ENCODE measurements at places on chromosomes 1 and 21. TPM values are rescaled to one million over a fixed set of nuclear protein-coding genes. Genes with fewer than 3 reads are reported as not detected.
A peak's percentile ranks its signal among the peaks of the same experiment; 100 is the strongest.

The CHI3L2 gene
- total RNA-seq, result not detected

The WDR47 gene
- total RNA-seq, result 25.5 TPM

The MAP7D1 gene
- total RNA-seq, result 187 TPM

The NID1 gene
- 211 TPM for total RNA-seq

The S1PR1 gene
- 12.9 TPM for total RNA-seq

The LCE1B gene
- total RNA-seq, result not detected

The ACTL8 gene
- total RNA-seq, result not detected

The KIAA0319L gene
- total RNA-seq, result 63.0 TPM

The AGTRAP gene
- total RNA-seq, result 41.9 TPM

The KRTAP19-1 gene
- total RNA-seq, result not detected

DNA sequence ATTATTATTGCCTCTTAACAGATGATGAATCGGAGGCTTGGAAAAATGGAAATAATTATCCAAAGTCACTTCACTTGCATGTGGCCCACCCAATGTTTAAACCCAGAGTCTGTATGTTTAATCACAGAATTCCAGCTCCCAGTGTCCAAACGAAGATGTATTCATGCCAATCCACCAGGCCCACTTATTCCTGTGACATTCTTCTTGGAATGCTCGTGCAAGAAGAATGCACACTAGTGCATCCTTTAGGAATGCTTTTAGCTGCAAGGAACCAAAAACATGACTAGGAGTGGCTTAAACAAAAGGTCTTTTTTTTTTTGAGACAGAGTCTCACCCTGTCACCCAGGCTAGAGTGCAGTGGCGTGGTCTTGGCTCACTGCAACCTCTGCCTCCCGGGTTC, 8.9 kb upstream of the OPRD1 start:
- DNase-seq, result no peak

GRCh38 chr1:57719274-57719673, 295.4 kb upstream of the DAB1 start:
- DNase-seq, result no peak

DNA sequence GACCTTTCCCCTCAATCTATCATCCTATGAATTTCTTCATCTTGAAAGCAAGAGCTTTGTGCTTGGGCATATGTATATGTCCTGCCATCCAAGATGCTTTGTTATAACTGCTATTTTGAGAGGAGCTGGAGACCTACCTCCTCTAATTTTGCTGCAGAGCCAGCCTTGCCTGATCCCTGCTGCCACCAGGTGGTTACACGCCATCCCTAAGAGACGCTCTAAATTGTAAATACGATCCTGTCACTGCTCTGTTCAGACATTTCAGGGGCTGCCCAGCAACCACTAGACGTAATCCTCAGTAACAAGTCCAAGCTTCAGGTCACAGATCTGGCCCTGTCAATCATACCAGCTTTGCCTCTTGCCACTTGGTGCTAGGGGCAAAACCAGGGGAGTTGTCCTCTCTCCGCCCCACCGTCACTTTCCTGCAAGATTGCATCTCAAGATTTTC, 32.9 kb downstream of the GPA33 start:
- DNase-seq, result peak; percentile 10

- peak; percentile 21 for DNase-seq
Measured at GRCh38 chr1:20612221-20612746, 21.0 kb upstream of the PINK1 start.

- no peak for DNase-seq
Measured at GRCh38 chr21:36608041-36608896, 90.6 kb upstream of the SIM2 start.

GRCh38 chr1:2046174-2046917, 3.9 kb upstream of the PRKCZ start:
- DNase-seq, result peak; percentile 13

DNA sequence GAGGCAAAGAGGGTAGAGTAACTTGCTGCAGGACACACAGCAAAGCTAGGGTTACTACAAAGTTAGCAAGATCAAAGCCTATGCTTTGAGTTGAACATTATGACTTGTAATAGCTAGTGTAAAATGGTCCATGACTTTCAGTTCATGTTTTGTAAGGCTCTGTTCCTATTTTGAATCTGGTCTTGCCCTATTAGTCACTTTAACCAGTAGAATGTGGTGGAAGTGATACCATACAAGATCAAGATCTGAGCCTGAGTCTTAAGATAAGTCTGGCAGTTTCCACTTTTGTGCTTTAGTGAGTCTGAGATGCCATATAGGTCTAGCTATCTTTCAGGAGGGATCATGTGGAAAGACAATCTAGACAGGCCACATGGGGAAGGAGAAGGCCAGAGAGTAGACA, 282.1 kb upstream of the BRINP3 start:
- DNase-seq, result no peak

DNA sequence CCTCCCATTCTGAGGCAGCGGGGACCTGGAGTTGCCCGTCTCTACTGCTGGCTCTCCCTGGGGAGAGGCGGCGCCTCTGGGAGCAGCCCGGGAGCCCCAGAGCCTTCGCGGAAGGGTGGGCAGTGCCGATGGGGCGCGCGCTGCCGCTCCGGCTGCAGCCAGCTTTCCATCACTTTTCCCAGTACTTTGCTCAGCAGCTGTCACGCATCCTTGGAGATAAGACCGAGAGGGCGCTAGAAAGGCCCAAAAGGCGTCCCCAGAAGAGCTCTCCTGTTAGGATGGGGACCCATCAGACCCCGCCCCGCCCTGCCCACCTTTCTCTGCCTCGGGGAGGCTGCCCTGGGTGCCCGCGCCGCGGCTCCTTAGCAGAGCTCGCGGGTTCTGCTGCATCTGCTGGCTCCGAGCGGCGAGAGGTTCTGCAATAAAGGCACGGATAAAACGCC, 534 bp downstream of the KCNH1 start:
- DNase-seq, result no peak

- no peak for DNase-seq
Measured at GRCh38 chr1:178784131-178784536, 59.1 kb downstream of the RALGPS2 start.

DNA sequence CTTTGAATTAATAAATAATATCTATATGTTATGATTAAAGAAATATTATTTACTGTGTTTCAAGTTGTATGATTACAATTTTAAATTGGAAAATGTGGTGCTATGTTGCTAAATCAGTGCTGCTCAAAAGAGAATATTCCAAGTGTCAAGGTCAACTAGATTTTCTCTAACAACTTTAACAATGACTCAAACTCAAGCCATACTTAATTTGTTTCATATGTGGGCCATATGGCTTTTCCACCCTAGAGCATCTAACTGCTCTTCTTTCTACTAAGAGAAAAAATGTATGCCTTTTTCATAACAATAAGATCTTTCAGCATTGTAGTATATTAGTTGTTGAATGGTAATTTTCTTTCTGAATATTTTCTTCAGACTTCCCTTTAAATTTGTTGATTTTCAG, 8.3 kb upstream of the SYT14 start:
- DNase-seq, result no peak

DNA sequence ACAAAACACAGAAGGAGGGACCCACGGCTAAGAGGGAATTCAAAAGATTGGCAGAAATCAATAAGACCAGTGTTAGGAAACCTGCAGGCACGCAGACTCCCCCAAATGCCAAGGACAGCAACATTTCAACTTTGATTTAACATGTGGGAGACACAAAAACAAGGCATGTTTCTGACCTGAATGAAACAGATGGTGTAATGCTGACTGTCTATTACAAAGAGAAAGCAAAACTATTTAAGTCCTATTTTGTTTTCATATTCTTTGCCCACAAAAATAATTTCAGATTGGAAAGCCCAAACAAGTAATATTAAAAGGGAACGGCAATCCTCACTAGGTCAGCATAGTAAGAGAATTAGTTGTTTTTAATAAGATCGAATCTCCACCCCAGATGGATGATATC, 107.9 kb downstream of the S1PR1 start:
- peak; percentile 44 for DNase-seq

GRCh38 chr1:29256979-29257804, 20.9 kb downstream of the PTPRU start:
- no peak for DNase-seq

GRCh38 chr1:55618199-55618598, 403.0 kb upstream of the USP24 start:
- no peak for DNase-seq

GRCh38 chr1:32421775-32422174, 27.5 kb upstream of the BSDC1 start:
- no peak for DNase-seq

GRCh38 chr1:109768335-109768650, 4.6 kb upstream of the EPS8L3 start:
- no peak for DNase-seq

GRCh38 chr1:41391834-41392527, 30.7 kb downstream of the FOXO6 start:
- DNase-seq, result no peak
